ENCODE measurements at places on chromosomes 6 and 20. TPM values are rescaled to one million over a fixed set of nuclear protein-coding genes. Genes with fewer than 3 reads are reported as not detected.

DNA sequence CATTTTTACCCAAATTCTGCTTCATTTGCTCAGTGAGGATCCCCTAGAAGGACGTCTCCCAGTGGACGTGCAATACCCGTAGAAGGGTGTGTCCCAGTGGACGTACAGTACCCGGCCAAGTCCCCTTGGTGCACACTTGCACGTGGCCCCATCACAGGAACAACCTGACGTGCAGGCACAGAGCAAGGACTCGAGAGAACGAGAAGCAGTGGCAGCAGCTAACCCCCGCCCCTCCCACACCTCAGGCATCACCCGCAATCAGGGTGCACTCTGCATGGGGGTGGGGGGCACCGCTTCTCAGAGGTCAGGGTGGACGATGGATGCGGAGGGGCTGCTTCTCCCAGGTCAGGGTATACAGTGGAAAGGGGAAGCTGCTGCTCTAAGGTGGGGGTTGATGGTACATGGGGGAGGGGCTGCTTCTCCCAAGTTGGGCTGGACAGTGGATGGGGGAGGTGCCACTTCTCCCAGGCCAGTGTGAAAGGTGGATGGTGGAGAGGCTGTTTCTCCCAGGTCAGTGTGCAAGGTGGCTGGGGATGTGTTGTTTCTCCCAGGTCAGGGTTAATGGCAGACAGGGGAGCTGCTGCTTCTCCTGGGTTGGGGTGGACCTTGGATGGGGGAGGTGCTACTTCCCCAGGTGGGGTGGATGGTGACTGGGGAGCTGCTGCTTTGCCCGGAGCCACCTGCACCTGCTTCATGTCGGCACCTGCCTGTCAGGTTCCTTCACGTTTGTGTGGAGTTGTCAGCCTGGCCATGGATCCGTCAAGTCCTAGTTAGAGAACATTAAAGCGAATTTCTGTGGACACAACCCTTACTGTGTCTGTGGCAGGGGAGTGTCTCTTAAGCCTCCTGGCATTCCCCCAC is 1.0 kb upstream of the THBS2 start:
- H3K36me3 ChIP-seq, result no peaks in the 10 kb centered on the region
- H3K27me3 ChIP-seq, result peaks cover 52% of the 10 kb centered on the region
- H3K27ac ChIP-seq, result no peak overlapping the region
- peaks cover 21% of the 10 kb centered on the region for H3K4me1 ChIP-seq
- no peak for DNase-seq

DNA sequence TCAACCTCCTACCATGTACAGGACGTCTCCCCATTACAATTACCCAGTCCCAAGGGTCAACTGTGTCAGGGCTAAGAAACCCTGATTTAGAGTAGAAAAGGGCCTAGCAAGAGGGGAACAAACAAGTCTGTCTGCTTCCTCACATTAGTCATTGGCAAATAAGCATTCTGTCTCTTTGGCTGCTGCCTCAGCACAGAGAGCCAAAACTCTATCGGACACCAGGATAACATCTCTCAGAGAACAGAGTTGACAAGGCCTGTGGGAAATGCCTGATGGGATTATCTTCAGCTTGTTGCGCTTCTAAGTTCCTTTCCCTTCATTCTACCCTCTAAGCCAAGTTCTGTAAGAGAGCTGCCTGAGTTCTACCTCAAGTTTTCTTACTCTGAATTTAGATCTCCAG is 19.0 kb upstream of the VSX1 start:
- H3K36me3 ChIP-seq, result no peaks in the 10 kb centered on the region
- peaks cover 11% of the 10 kb centered on the region for H3K4me1 ChIP-seq

MEP1A gene
- not detected for total RNA-seq

LAMP5 gene
- not detected for total RNA-seq

RSPH4A gene
- total RNA-seq, result not detected
